NCI-H1105 treated with DMSO at 0.1 percent for 48 hours (cell line): ENCODE measurements at places on chromosomes 13 and 19.
A peak's percentile ranks its signal among the peaks of the same experiment; 100 is the strongest.

DNA sequence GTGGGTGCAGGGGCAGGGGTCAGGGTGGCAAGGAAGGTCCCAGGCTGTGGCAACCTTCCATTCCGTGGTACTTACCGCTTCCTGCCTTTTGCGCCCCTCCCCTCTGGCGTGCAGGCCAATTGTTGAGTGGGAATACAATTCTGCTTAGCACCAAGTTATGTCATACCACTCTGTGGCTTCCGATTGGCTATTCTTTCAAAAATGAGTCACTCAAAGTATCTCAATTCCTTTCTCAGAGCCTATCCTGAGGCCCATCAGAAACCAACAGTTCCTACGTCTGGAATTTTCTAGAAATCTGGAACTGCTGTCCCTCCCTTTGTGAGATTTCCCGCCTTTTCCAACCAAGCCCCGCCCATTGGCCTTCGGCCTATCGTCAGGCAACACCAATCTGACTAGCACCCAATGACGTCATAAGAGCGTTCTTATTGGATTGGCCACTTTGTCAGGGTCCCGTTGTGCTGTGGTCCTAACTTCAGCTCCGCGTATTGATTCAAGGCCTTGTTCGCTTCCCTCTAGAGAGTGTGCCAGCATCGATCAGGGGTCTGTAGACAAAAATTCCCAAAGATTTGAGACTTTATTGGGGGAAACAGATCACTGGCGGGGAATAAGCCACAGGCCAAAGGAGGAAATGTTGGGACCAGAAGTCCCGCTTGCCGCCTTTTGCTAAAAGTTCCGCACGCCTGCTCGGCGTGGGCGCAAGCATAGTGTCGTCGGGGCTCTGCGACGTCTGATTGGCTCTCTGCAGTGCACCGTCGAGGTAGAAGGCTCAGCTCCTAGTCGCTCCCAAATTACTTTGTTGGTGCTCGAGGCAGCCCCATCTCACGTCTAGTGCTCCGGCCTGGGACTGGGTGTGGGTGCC, 11.7 kb downstream of the NTN5 start:
- peak; percentile 3 for DNase-seq

DNA sequence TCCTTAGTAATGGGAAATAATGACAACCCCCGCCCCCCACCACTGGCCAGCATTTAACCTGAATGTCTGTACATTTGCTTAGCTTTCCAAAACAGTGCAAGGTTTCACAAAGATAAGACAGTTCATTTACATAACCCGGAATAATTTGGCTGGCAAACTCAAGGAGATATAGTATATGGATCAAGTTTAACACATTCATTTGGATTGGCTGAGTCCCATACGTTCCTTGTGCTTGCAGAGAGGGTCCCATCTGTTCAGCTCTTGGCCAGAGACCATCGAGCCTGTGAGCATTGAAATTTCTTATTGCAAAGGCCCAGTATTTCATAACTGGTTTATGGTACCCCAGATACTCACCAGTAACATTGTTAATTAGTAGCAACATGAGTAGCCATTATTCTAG, 116.5 kb downstream of the GPC6 start:
- DNase-seq: no peak

DNA sequence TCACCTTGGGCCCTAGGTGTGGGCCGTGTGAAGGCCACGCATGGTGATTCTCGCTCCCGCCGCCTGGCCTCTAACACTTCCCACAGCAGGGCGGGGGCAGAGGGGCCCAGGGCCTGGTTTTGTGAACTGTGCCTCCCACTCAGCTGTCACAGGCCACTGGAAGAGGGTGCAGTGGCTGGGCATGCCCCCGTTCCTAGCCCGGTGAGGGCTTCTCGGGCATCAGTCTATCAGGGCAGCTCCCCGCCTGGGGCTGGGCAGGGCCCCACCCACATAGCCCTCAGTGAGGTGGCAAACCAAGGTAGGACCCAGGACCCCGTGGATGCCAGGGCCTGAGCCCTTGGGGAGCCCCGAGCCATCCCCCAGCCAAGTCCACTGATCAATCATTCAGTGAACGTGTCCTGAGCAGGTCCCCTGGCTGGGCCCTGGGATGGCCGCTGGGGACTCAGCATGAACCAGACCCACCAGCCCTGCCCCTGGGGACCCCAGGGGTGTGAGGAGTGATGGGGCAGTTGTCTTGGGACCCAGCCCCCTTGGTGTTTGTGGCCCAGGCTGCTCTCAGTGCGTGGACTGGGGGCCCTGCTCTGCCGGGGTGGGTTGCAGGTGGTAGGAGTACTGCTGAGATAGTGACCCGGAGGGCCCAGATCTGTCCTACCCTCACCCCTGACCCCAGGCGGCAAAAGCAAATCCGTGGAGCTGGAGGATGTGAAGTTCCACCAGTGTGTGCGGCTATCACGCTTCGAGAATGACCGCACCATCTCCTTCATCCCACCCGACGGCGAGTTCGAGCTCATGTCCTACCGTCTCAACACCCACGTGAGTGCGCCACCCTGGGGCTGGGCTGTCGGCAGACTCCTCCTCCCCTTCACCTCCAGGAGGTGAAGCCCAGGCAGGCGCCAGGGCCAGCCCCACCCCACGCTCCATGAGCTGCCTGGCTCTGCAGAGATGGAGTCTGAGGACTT, 29.4 kb downstream of the AP1M1 start:
- DNase-seq: no peak

DNA sequence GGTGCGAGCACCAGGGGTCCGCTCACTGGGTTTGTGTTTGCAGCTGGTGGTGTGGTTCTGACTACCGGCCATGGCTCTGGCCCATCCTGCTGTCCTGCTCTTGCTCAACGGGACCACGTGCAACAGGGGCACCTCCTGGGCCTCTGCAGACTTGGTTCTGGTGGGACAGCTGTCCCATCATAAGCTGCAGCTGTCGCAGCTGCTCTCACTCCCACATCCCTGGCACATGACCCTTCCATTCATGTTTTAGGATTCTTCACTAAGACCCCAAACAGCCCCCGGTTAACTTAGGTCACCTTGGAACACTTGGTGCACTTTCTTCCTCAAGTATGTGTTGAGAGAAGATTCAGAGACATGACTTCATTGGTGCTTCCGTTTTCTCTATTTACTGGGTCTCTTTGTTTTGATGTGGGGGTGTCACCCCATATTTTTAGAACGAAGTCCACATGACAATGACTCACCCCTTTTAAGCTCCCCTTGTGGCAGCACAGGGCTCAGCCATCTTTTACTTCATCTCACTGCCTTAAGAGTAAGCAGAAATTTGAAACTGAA, 68.4 kb upstream of the ARHGEF7 start:
- DNase-seq: no peak

GRCh38 chr19:23972161-23972560, 57.5 kb downstream of the ZNF726 start:
- DNase-seq: no peak

DNA sequence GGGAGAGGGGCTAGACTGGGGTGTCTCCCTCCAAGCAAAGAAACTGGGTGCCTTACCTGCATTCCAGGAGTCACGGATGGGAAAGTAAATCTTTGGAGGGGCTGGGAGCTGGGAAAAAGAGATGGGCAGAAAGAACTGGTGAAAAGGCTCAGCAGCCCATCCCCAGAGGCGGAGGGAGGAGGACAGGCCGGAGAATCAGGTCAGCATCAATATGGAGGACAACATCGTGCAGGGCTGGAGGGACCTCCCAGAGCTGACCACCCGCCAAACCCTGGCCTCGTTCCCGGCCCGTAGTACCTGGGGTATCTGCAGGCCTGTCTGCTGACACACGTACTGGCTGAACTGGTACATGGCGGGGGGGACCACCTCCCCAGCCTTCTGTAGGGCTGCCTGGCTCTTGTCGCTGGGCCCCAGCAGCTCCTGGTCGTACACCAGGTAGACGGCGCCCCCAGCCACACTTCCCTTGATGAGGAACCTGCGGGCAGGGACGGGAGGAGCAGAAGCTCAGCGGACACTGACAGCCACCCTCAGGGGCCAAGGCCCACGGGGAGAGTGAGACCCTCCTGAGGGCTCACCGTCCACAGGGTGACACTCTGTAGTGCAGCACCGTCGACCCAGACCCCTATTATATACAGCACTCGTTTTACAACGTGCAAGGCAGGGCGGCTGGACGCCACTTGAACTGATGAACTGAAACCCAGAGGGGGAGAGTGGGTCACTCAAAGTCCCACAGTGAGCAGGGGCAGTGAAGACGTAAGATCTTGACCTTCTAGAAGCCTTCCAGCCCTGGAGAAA, 830 bp downstream of the MICOS13 start:
- no peak for DNase-seq

DNA sequence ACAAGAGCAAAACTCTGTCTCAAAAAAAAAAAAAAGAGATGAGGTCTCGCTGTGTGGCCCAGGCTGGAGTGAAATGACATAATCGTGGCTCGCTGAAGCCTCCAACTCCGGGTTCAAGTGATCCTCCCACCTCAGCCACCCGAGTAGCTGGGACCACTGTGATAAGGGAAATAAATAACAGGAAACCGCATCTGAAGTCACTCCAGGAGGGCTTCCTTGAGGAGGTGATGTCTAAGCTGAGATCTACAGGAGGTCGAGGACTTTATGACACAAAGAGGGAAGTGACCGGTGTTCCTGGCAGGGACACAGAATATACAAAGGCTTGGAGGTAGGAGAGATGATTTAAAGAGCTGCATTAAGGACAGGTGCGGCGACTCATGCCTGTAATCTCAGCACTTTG, 8.9 kb upstream of the NR2F6 start:
- no peak for DNase-seq

- no peak for DNase-seq
Observed at GRCh38 chr13:41565216-41565615, 107.9 kb downstream of the RGCC start.

GRCh38 chr19:14150041-14150769, 13.8 kb upstream of the ASF1B start:
- no peak for DNase-seq

- DNase-seq: no peak
Observed at GRCh38 chr19:2331601-2332246, 3.2 kb downstream of the SPPL2B start.

DNA sequence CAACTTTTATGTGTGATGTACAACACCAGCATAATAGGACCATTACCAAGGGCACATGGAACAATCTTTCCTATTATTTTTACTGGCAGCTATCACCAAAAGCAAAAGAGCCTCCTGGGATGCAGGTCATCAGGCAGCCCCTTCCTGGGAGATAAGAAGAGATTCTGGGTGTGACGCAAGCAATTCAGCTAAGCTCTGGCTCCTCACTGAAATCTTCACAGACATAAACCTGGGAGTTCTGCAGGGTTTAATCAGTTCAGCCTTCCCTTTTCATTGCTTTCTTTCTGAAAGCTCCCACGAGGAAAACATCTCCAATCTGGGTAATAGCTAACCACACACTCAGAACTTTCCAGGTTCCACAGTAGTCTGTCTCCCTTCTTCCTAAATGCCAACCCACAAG, 341.1 kb downstream of the ENOX1 start:
- DNase-seq: no peak

DNA sequence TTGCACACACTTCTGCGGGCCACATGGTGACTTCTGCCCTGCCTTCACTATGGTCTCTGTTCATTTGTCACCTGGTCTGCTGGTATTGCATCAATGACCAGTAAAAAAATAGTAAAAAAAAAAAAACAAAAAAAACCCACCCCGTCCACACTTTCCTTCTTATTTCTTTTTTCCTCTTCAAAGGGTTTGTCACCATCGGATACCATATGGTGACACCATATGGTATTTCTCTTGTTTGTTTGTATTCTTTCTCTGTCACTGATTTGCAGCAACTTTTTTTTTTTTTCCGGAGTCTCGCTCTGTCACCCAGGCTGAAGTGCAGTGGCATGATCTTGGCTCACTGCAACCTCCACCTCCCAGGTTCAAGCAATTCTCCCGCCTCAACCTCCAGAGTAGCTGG, 26.2 kb upstream of the OR7C2 start:
- DNase-seq: no peak

GRCh38 chr19:51010066-51010795, 8.8 kb upstream of the KLK8 start:
- DNase-seq: no peak

DNA sequence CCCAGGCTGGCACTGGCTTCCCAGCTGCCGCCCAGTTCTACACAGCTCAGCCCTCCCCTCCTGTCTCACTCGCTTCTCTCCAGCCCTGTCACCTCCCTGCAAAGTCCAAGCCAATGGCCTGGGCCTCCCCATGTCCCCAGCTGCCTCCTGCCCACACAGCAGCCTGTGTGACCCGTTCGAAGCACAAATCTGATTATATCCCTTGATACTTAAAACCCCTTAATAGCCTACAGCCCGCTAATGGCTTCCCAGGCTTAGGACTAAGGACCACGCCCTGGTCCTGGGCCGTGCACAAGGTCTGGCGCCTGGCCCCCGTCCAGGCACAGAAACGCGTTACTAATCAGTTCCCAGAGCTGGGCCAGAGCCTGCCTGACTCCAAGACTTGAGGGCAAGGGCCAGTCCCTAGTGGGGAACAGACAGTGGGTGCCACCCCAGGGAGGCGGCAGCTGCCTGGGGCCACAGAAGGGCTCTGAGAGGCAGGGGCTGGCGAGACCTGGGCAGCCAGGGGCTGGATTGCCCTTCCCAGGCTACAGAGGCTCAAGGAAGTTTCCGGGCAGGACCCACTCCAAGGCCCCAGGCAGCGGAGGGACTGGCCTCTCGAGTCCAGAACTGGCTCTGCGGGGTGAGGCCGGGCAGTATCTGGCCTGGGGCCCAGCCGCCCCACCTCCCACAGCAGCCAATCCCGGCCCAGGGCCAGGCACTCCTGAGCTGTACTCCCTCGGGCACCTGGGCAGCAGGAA, 10.4 kb downstream of the XAB2 start:
- no peak for DNase-seq

- peak; percentile 40 for DNase-seq
Observed at GRCh38 chr19:42563352-42564210, 31.1 kb downstream of the CEACAM8 start.

GRCh38 chr19:12788682-12789097, 2.6 kb upstream of the JUNB start:
- peak; percentile 59 for DNase-seq

- peak; percentile 36 for DNase-seq
Observed at GRCh38 chr19:16363133-16363851, 38.7 kb downstream of the KLF2 start.

DNA sequence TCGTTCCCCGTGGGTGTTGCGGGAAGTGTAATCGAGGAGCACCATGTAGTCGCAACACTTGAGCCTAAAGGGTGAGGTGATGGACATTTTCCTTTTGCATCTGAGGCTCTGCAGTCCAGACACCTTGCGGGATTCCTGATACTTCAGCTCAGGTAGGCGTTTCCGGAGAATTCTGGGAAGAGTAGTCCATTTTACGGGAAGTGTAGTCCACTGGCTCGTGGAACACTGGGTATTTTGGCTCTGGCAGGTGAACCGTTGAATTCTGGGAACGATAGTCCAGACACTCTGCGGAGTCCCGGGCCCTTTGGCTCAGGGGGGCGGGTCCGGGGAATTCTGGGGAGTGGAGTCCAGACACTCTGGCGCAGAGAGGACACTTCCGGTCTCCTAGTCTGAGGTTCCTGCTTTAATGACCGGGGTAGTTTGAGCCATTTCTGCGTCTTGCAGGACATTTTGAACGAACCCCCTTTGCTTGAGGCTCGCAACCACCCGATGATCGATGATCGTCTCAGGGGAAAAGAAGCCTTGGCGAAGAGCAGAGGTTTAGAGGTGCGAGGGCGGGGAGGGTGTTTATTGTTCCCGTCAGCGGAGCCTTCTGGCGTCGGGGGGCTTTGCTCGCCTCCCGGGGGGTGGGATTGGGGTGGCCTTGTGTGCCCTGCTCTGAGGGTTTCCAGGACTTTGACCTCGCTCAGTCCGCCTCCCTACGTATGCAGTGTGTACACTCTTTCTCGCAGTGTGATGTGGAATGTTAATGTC, at the start of gene ZNF223:
Gene ZNF223, plus strand, starts transcription at position 387 of the 753 bp plus-strand sequence. CDS start 3,141 bp downstream, outside the sequence.
- peak; percentile 98 for DNase-seq
